ENCODE measurements at places on chromosomes 5 and 9. TPM values are rescaled to one million over a fixed set of nuclear protein-coding genes. Genes with fewer than 3 reads are reported as not detected.

Gene OR1L1
- not detected for polyA plus RNA-seq

- no peak overlapping the region for H3K4me3 ChIP-seq
- no peaks in the 10 kb centered on the region for H3K27me3 ChIP-seq
- H3K36me3 ChIP-seq: no peaks in the 10 kb centered on the region
- H3K27ac ChIP-seq: no peak overlapping the region
These were observed 255.1 kb downstream of the NR2F1-AS1 start for GRCh38 chr5:93325946-93326345.

GRCh38 chr5:58985311-58985710, 402.4 kb downstream of the RAB3C start:
- H3K27ac ChIP-seq: no peak overlapping the region
- DNase-seq: no peak
- H3K4me3 ChIP-seq: no peak overlapping the region
- no peaks in the 10 kb centered on the region for H3K27me3 ChIP-seq
- H3K36me3 ChIP-seq: peaks cover 56% of the 10 kb centered on the region

GRCh38 chr5:139678751-139679750, 30.9 kb downstream of the CXXC5 start:
- DNase-seq: no peak
- H3K27me3 ChIP-seq: no peaks in the 10 kb centered on the region
- H3K36me3 ChIP-seq: no peaks in the 10 kb centered on the region
- no peak overlapping the region for H3K4me3 ChIP-seq

DNA sequence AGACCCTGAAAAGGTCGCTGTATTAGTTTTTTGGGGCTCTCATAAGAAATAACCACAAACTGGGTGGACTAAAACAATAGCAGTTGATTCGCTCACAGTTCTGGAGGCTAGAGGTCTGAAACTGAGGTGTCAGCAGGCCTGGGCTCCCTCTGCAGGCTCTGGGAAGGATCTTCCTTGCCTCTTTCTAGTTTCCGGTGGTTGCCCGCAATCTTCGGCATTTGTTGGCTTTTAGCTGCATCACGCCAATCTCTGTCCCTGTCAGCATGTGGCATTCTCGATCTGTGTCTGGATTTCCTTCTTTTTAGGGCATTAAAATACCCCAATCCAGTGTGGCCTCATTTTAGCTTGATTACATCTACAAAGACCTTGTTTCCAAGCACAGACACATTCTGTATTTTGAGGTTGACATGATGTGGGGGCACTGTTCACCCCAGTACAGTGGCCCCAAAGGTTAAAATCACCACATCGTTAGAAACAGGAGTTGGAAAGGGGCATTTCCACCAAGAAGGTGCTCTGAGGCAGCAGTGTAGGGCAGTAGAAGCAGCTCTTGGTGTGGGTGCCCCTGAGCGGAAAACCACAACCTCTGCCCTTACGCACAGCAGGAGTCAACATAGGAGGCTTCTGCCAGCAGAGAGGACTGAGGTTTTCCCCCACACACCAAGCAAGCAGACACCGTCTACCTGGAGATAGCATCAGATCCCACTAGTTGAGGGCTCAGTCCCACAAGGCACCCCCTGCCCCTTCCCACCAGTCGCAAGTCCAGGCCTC, 13.5 kb downstream of the ZNF79 start:
- DNase-seq: no peak
- no peak overlapping the region for H3K27ac ChIP-seq
- no peaks in the 10 kb centered on the region for H3K4me1 ChIP-seq
- H3K36me3 ChIP-seq: peaks cover 53% of the 10 kb centered on the region
- H3K4me3 ChIP-seq: no peak overlapping the region

GRCh38 chr9:31034311-31034710, 1350.1 kb upstream of the ACO1 start:
- H3K27ac ChIP-seq: no peak overlapping the region
- no peak overlapping the region for H3K4me3 ChIP-seq
- H3K4me1 ChIP-seq: no peaks in the 10 kb centered on the region
- DNase-seq: no peak
- no peaks in the 10 kb centered on the region for H3K36me3 ChIP-seq
- no peaks in the 10 kb centered on the region for H3K27me3 ChIP-seq

Gene KLF4
- 142 TPM for polyA plus RNA-seq

- no peak for DNase-seq
- H3K27ac ChIP-seq: no peak overlapping the region
- H3K27me3 ChIP-seq: no peaks in the 10 kb centered on the region
- H3K36me3 ChIP-seq: no peaks in the 10 kb centered on the region
These were observed 121.1 kb downstream of the LHX2 start for GRCh38 chr9:124132671-124133147.

- H3K4me3 ChIP-seq: no peak overlapping the region
- no peaks in the 10 kb centered on the region for H3K27me3 ChIP-seq
- H3K4me1 ChIP-seq: no peaks in the 10 kb centered on the region
- no peak for DNase-seq
- no peak overlapping the region for H3K27ac ChIP-seq
These were observed 23.3 kb downstream of the RAD1 start for GRCh38 chr5:34891981-34892380.

DNA sequence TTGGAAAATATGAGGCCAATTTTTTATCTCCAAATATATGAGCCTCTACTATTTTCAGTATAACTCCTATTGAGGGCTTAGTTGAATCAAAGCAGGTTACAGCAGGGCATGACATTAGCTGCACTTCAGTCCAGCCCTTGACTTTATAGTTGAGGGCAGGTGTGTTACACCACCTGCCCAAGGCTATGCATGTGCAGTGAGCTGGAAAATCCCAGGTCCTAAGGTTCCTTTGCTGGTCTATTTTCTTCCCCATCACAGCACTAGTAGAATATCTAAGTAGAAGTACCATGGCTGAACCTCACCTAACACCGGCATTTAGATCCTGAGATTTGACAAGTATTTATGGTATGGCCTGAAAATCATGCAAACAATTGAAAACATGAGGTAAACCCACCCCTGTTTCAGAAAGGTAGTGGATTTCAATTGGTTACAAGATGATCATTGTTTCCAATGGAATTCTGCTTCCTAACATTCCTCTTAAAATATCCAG, 201.1 kb downstream of the SEMA5A start:
- no peak overlapping the region for H3K4me3 ChIP-seq
- no peak for DNase-seq
- H3K27me3 ChIP-seq: no peaks in the 10 kb centered on the region
- peaks cover 4% of the 10 kb centered on the region for H3K4me1 ChIP-seq
- H3K27ac ChIP-seq: no peak overlapping the region

DNA sequence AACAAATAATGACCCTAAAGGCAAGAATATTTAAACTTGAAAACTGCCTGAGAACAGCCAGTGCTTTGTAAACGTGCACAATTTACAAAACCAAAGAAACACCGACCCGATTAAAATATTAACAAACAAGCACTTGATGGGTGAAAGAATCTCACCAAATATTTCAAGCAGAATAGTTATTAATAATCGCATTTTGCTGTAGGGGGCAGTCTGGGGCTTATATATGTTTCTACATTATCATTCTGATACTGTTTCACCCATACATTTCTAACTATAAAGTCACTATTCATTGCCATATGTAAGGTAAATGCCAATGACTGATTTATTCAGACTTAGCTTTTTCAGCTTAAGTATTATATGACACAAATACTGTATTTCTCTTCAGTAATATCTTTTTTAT, 37.7 kb downstream of the UBAP2 start:
- no peak for DNase-seq
- H3K27me3 ChIP-seq: no peaks in the 10 kb centered on the region
- H3K4me3 ChIP-seq: no peak overlapping the region
- H3K4me1 ChIP-seq: no peaks in the 10 kb centered on the region
- H3K27ac ChIP-seq: no peak overlapping the region

Gene CFAP157
- not detected for polyA plus RNA-seq

GRCh38 chr5:56588131-56588487, 227.2 kb upstream of the MAP3K1 start:
- H3K4me3 ChIP-seq: no peak overlapping the region
- H3K27ac ChIP-seq: no peak overlapping the region
- H3K27me3 ChIP-seq: no peaks in the 10 kb centered on the region
- no peaks in the 10 kb centered on the region for H3K4me1 ChIP-seq

Gene SHOC1
- not detected for polyA plus RNA-seq

Measured in sigmoid colon (tissue), 7 donors.